Skeletal muscle cell (primary cell): ENCODE measurements at places on chromosomes 3 and 15.

GRCh38 chr3:154779571-154779970 lies 300.5 kb upstream of the MME start:
- peak; percentile 85 for DNase-seq

DNA sequence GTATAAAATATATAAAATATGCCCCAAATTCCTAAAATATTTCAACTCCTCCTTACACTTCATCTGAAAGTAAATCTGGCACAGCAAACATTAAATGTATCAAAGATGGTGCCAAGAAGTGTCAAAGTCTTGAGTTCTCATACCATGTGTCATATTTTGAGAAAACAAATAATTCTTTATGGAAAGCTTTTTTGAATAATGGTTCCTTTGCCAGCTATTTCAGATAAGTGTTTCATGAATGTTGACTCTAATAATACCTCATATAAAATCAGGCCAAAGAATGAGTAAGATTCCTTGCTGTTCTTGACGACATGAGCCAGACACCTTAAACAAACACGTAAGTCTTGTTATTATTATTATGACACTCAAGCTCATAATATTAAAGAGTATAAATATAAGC lies 30.3 kb upstream of the ZNF385D start:
- DNase-seq = no peak

DNA sequence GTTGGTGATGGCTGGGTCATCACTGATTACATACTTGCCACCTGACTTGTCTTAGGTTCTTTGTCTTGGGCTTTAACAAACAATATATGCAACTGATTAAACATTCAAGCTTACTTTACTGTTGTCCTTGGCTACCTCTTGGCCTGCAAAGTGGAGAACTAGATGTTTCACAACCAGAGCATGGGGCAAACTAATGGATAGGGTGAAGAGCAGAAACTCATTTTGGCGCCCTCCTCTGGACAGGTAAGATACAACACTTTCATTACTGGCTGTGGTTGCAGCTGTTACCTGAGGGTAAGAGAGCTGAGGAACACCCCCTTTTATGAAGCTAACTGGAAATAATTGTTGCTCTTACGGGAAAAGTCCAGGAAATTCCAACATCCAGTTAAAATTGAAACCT lies 262.1 kb downstream of the NAALADL2 start:
- DNase-seq = no peak

DNA sequence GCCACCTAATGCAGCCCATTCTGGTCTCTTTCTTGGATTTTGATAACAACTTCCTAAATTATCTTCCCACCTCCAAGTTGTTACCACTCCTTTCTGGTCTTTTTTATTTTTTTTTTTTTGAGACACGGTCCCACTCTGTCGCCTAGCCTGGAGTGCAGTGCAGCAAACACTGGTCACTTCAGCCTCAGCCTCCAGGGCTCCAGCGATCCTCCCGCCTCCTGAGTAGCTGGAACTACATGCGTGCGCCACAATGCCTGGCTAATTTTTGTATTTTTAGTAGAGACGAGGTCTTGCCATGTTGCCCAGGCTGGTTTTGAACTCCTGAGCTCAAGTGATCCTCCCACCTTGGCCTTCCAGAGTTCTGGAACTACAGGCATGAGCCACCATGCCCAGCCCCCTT lies 92.8 kb upstream of the BHLHE40 start:
- no peak for DNase-seq

- DNase-seq = no peak
Measured at GRCh38 chr3:131387796-131388489, 6.4 kb downstream of the NUDT16 start.

- no peak for DNase-seq
Measured at GRCh38 chr3:195911946-195912270, 3.6 kb upstream of the TNK2 start.

DNA sequence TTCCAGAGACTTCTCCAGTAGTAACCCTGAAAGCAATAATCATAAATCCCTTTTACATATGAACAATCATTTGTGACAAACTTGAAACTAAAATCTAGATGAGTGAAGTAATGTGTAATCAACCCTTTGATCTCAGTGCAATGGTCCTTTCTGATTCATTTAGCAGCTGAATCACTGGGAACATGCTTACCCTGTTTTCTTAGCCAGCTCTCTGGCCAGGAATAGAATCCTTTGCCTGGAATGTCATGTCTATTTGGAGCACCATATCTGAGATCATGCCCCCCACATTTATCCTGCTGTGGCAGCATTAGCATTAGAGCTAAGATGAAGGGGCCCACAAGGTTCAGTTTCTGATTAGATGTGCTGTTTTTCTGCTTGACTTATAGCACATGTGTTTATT lies 309.8 kb downstream of the OXSM start:
- DNase-seq = no peak

DNA sequence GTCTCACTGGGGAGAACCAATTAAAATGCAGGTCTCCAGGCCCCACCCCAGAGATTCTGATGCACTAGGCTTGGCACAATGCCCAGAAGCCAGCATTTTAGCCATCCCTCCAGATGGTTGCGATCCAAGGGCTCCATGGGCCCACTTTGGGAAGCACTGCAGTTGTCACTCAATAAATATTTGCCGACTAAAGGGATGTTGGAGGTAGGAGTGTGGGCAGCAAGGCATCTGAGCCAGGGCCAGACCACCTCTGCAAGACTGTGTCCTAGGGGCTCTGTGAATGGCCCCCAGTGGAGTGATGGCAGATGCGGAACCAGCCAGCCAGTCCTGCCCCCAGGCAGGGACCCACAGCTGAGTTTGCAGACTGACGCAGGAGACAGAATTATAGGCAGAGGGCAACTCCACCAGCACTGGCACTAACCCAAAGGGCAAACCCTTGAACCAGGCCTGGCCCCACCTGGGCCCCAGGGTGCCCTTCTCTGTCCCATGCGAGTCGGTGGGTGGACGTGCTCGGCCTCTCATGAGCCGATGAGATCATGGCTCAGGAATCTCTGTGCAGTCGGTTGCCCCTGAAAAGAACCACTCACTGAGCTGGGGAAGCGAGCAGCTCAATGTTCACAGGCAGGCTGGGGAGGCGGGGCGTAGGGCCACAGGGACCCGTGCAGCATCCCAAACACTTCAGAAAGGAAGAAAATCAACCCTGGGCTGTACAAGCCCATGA lies 49.7 kb downstream of the SEMA5B start:
- DNase-seq = peak; percentile 80

DNA sequence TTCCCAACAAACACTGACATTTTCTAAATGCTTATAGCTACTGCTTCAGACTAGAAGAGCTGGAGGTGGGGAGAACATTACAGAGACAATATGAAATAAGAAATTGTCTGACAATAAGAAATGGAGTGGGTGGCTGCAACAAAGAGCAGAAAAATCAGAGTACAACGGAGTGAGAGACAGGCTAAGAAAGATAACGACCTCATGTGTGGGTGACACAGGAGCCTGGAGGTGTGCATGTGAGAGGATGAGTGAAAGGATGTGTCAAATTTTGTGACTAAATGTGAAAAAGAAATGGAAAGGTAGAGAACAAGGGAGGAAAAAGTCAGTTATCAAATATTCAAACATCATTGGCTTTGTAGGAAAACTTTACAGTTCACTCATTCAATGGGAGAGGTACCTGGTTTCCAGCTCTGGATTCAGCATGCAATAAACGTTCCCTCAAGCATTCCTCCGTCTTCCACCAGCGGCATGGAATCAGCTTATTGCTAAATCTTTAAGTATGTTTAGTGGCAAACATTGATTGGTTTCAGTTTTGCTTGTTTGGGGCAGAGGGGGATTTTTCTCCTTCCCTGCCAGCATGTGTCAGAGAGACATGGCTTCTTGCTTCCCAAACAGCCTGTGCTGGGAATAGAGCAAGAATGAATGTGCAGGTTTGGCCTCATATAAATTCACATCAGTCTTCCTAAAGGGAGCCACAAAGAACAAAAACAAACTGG lies 103.8 kb upstream of the CHRM5 start:
- DNase-seq = no peak

DNA sequence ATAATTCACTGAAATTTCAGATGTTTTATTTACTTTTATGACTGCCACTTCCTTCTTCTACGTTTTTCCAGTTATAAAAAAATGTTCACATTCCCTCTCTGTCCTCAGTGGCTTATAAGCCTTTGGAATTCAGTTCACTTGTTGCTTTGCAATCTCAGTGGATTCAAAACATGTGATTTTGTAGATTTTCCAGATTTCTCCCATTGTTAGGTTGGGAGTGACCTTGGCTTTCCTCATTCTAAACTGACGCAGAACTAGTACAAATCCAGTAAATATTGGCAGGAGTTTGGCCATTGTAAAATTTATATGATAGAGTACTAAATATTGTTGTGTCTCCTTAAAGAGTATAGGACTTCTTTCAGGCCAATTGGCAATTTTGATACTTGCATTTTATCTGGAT lies 812.3 kb upstream of the ROBO1 start:
- DNase-seq = no peak

GRCh38 chr3:46624975-46625490 lies 12.7 kb downstream of the FAM240A start:
- DNase-seq = no peak

GRCh38 chr3:13927295-13927694 lies 47.4 kb upstream of the WNT7A start:
- no peak for DNase-seq

DNA sequence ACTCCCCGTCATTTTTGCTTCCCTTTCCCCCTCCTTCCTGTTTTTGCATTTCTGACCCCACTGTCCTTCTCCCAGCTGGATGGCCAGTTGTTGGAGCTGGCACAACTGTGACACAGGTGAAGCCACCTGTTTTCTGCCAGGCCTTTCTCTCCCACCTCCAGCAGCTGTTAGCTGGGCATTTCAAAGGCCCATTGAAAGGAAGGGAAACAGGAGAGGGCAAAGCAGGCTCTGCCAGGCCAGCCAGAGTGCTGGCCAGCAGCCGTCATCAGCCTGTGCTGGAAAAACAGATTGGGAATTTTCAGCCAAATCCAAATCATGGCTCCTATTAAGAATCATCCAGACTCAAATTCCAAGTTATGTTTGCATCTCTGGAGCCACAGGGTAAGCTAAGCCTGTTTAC lies 155.2 kb upstream of the C2CD4B start:
- DNase-seq = no peak

GRCh38 chr3:186178412-186178811 lies 69.5 kb upstream of the ETV5 start:
- no peak for DNase-seq

DNA sequence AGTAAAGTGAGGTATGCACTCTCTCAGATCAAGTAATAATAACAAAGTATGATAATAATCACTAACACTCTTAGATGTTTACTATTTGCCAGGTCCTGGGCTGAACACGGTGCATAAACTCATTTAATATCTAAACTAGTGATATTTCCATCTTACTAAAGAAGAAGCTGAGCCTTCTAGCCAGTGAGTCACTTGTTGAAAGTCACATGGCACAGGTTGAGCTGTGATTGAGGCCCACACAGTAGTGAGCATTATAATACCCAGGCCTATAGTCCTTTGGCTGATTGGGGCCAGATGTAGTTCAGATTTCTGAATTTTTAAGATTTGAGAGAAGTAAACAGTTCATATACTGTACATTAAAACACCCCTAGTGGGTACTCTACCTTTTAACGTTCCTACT lies 93.2 kb upstream of the CCDC80 start:
- DNase-seq = no peak

- DNase-seq = no peak
Measured at GRCh38 chr3:35946121-35946853, 307.0 kb downstream of the ARPP21 start.

DNA sequence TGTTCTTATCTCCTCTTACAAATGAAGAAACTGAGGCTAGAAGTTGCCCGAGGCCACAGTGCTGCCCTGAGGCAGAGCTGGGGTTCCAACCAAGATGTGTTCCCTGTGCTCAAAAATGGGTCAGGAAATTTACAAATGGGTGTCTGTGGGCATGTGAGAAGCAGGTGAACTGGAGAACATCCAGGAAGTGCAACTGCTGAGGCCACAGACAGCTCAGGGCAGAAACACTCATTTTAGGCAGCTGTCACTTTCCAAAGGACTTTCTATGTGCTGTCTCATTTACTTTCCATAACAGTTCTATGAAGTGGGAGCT lies 47.2 kb upstream of the ATP2B2 start:
- DNase-seq = no peak

DNA sequence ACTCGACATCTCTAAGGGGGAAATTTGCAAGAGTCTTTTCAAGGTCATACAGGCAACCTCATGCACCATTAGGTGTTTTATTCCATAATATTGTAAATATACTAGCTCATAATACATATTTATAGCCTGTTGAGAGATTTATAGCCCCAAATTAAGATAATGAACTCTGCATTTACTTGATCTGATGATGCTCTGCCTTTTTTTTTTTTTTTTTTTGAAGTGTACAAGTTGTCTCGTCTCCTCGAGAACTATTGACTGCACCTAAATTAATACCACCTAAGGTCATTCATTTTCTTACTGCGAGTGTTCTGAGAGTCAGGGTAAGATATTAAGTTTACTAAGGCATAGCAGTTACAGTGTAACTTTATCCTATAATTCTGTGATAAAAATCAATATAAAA lies 6.1 kb downstream of the CHRNA5 start:
- no peak for DNase-seq

DNA sequence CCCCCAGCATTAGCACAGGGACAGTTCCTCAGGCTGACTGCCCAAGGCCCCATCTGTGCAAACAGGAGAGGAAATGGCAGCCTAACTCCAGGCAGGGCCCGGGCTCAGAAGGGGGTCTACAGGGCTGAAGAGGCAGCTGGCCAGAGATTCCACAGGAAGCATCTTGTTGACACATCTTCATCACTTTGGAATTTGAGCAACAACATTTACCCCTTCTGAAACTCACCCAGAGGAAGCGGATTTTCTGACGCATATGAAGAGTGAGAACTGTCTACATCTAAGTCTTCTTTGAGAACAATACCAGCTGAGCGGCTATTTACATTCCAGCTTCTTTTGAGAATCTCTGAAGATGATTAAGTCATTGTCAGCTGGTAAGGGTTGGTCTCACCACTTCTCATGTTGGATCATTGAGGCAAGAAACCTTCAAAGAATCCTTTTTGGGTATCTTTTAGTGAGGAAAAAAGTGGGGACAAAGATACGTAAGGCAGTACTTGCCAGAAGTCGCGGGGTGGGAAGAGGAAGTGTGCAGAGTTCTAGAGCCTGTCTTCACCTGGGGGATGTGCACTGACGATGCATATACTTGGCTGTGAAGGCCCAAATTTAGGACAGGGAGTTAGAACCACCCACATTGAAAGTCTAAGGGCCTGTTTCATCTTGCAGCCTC lies 25.4 kb upstream of the SRP14 start:
- peak; percentile 80 for DNase-seq

- DNase-seq = no peak
Measured at GRCh38 chr3:11541321-11542303, 102.1 kb downstream of the VGLL4 start.

- DNase-seq = no peak
Measured at GRCh38 chr3:31013843-31014242, 119.4 kb upstream of the GADL1 start.

GRCh38 chr3:132662212-132662611 lies 2.1 kb downstream of the UBA5 start:
- DNase-seq = no peak
